Memory B cell (primary cell): ENCODE measurements at places on chromosomes 13 and 19.

- peak; percentile 69 for DNase-seq
Measured at GRCh38 chr19:12365236-12366162, at the start of gene ZNF442. ZNF442 (minus strand) TSS chr19:12365683; CDS start chr19:12363631, 2,052 bp downstream.

- no peak for DNase-seq
Measured at GRCh38 chr19:47446534-47447469, 24.9 kb downstream of the SLC8A2 start.

DNA sequence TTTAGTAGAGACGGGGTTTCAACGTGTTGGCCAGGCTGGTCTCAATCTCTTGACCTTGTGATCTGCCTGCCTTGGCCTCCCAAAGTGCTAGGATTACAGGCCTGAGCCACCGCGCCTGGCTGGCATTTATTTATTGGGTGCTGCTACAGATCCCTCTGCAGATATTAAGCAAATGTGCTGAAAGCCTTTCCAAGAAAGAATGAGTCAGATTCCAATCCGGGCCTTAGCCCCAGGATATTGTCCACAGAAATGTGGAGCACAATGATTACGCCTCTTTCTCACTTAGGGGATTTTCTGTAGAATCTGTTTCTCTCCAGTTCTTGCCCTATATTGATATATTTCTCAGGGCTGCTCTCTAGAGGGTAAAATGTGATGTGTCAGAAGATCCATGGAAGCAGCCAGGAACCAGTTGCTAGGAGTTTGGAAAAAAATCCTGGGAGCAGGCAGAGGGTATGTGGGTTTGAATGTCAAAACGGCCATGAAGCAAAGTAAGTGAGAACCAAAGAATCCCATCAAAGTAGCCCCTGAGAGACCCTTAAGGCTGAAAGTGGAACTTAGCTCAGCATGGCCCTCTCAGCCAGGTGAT, 24.8 kb upstream of the IGFL4 start:
- no peak for DNase-seq

- no peak for DNase-seq
Measured at GRCh38 chr13:53240401-53241025, 211.9 kb downstream of the OLFM4 start.

- DNase-seq, result no peak
Measured at GRCh38 chr13:45303026-45303425, 38.0 kb downstream of the TPT1 start.

GRCh38 chr19:47561440-47562057, 11.4 kb downstream of the ZNF541 start:
- no peak for DNase-seq

- no peak for DNase-seq
Measured at GRCh38 chr19:17246681-17247425, 1.1 kb upstream of the NR2F6 start.

GRCh38 chr19:5679289-5680083, 830 bp downstream of the MICOS13 start:
- no peak for DNase-seq

GRCh38 chr19:34484328-34484727, 2.8 kb downstream of the WTIP start:
- DNase-seq, result no peak

GRCh38 chr13:40974460-40975407, 44.4 kb downstream of the ELF1 start:
- DNase-seq, result peak; percentile 43

GRCh38 chr19:35153701-35154524, 622 bp upstream of the FXYD5 start:
- peak; percentile 73 for DNase-seq

DNA sequence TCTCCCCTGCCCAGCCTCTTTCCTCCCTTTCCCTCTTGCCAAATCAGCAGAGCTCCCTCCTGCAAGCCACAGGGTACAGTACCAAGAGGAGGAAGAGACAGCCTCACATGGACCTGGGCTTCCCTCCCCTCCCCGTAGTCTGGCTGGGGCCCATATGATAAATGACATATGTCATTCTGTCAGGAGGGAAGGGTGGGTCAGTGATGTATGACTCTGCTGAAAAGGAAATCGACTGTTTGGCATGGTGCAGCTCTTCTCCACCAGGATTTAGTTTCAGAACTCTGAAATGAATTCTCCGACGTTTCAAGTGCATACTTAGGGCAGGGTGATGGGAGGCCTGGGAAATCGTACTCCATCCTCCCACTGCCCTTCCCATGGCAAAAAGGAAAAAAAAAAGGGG, 9.8 kb downstream of the TSHZ3 start:
- DNase-seq, result no peak

DNA sequence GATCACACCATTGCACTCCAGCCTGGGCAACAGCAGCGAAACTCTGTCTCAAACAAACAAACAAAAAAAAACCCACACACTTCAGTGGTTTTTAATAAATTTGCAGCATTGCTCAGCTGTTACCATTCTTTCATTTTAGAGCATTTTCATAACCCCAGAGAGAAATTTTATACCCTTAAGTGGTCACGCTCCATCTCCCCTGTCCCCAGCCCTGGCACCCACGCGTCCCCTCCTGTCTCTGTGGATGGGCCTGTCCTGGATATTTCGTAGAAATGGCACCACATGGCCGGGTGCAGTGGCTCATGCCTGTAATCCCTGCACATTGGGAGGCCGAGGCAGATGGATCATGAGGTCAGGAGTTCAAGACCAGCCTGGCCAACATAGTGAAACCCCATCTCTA, 7.8 kb downstream of the THOP1 start:
- DNase-seq, result no peak

- DNase-seq, result no peak
Measured at GRCh38 chr19:56245121-56245740, 27.3 kb upstream of the EDDM13 start.

DNA sequence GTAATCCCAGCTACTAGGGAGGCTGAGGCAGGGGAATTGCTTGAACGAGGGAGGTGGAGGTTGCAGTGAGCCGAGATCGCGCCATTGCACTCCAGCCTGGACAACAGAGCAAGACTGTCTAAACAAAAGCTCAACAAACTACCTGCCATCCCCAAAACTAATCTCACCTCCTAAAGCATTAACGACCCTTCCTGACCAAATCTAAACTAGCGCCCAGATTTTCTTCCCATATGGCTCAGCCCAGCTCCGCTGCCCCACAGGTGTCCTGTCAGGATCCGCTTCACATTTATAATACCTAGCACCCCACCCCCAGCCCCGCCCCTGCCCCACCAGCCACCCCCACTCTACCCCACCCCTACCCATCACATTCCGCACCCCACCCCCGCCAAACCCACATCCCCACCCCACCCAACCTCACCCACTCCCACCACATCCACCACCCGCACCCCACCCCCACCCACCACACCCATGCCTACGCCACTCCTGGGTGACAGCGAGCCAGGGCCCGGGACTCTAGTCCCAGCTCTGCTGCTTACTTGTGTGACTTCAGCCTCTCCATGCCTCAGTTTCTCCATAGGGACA, 599 bp downstream of the C19orf12 start:
- DNase-seq, result no peak

DNA sequence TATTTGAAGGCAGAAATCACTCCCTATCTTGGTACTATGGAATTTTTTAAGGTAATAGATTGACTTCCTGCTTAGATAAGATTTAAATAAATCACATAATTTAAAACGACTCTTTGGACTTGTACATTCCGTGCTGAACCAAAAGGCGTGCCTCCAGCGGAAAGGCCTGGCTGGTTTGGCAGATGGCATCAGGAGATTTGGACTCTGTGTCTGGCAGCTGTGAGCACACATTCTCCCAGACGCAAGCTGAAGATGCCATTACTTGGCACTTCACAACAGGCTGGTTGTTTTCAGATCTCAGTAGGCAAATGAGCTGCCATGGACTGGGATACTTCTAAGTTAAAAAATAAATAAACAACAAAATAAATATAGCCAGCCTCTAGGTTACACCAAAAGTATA, 104.5 kb upstream of the SLC15A1 start:
- DNase-seq, result no peak

- no peak for DNase-seq
Measured at GRCh38 chr19:30132343-30133075, 190.5 kb downstream of the URI1 start.

- DNase-seq, result peak; percentile 8
Measured at GRCh38 chr13:24161010-24161775, 673 bp downstream of the SPATA13 start.

DNA sequence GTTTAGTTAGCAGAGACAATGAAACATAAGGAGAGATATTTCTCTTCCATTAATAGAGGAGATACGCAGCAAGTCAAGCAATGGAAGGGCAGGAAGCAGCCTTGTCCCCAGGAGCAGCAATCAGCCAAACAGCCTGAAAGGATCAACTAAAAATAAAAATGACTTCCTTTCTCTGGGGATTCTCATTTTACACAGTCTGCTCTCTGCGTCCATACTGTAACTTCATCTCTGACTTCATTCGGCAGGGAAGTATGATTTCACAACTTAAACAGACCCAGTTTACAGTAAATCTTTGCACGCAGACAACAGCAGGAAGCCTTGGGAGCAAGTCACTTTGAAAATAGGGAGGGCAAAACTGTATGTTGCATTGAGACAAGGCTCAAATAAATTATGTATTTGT, 826.7 kb downstream of the DIAPH3 start:
- no peak for DNase-seq

DNA sequence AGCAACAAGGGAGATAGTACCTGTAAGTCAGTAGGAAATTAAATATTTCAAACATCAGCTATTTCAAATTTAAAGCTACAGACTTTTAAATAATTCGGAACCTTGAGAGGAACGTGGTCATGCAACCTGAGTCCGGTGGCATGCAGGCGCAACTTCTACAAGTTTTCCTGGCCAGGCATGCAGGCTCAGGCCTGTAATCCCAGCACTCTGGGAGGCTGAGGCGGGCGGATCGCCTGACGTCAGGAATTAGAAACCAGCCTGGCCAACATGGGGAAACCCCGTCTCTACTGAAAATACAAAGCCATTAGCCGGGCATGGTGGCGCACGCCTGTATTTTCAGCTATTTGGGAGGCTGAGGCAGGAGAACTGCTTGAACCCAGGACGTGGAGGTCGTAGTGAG, 2.2 kb upstream of the ZNF701 start:
- no peak for DNase-seq

- DNase-seq, result no peak
Measured at GRCh38 chr13:63351081-63351480, 1935.4 kb upstream of the PCDH20 start.

DNA sequence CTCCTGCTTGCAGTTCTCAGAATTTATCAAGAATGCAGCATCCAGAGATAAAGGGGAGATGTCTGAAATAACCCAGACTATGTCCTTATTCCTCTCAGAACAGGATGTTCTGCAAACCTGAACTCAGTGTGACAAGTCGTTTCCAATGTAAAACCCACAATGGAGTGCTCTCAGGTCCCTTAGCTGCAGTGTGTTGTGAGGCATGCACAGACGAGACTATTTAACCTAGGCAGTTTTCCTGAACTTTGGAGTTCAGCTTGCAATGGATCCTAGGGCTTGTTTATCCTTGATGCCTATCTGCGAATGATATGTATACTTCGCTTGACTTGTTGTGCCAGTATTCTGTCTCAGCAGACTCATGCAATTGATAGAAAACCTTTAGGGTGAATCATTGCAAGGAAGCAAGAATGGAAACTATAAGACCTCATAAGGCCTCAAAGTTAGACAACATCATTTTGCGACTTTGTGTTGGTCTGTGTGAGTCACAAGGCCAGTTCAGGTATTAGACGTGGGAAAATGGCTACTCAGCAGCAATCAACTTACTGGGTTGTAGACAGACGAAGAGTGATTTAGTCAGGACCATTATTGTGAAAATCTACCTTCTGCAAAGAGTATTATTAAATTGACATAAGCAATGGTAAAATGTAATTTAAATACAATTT, 2439.9 kb upstream of the PCDH20 start:
- no peak for DNase-seq

GRCh38 chr13:110283736-110284517, 23.0 kb downstream of the COL4A1 start:
- DNase-seq, result no peak

GRCh38 chr13:35978607-35979316, 152.4 kb downstream of the DCLK1 start:
- no peak for DNase-seq

GRCh38 chr19:40768869-40769268, 6.5 kb upstream of the MIA start:
- no peak for DNase-seq

DNA sequence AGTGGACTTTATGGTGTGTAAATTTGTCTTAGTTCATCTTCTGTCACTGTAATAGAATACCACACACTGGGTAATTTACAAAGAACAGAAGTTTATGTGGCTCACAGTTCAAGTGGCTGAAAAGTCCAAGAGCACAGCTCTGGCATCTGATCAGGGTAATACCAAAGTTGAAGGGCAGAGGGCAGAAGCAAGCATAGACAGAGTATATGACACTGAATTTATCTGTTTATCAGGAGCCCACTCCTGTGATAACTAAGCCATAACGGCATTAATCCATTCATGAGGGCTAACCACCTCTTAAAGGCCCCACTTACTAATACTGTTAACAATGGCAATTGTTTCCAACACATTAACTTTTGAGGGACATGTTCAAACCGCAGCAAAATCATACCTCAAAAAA, 4.0 kb upstream of the RFXAP start:
- DNase-seq, result no peak

GRCh38 chr19:41530184-41530534, 45.8 kb upstream of the CEACAM21 start:
- DNase-seq, result no peak

GRCh38 chr13:110305949-110306339, 1.0 kb downstream of the COL4A1 start:
- DNase-seq, result no peak

DNA sequence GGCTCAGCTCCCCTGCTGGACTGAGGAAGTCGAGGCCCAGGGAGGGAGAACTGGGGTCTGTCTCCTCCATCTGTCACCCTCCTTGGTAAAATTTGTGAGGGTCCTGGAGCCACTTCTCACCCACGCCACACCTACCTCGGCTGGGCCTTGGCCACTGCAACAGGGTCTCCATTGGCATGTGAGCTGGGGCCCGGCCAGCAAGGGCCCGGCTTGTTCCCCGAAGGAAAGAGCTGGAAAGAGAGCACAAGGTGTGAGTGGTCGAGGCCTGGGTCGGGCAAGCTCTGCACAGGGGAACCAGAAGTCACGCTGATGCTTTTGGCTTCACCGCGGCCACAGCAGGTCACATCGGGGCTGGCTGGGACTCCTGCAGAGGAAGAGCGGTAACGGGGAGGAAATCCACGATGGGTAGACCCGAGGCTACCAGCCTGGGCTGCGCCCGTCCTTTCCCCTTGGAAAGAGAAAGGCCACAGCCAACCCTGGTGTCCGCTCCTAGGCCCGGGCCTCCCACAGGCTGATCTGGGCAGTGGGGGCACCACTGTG, 9.0 kb downstream of the NANOS3 start:
- no peak for DNase-seq

DNA sequence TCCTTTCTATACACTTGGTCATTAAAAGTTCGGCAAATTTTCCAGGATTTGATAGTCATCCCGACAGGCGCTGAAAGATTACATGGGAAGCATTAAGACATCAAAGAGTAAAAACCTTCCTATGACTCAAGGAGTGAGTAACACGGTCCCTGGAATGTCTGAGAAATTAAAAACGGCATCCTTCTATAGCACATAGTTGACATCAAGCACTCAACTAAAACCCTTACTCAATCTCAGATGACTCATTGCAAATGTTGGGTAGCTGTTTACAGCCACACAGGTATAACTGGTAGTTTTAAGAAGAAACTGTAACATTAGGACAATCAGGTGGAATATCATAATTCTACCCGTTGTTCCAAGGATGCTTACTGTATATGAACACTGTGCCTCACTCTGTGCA, 6.4 kb upstream of the LGALS13 start:
- no peak for DNase-seq

- DNase-seq, result no peak
Measured at GRCh38 chr19:4284176-4284958, 5.3 kb downstream of the SHD start.
